ENCODE measurements at places on chromosomes 13 and 19. TPM values are rescaled to one million over a fixed set of nuclear protein-coding genes. Genes with fewer than 3 reads are reported as not detected.
A peak's percentile ranks its signal among the peaks of the same experiment; 100 is the strongest.

COL5A3 gene
- total RNA-seq: 1.3 TPM

WDR62 gene
- 0.34 TPM for total RNA-seq

SIGLEC6 gene
- total RNA-seq: 0.67 TPM

ZIC5 gene
- total RNA-seq: not detected

ZSCAN4 gene
- not detected for total RNA-seq

CLEC4G gene
- total RNA-seq: not detected

GRCh38 chr19:4556597-4557127, 2.8 kb downstream of the SEMA6B start:
- H3K4me3 ChIP-seq: no peak overlapping the region
- no peaks in the 10 kb centered on the region for H3K4me1 ChIP-seq
- no peaks in the 10 kb centered on the region for H3K36me3 ChIP-seq
- H3K27me3 ChIP-seq: no peaks in the 10 kb centered on the region

- no peaks in the 10 kb centered on the region for H3K27me3 ChIP-seq
- no peak overlapping the region for H3K27ac ChIP-seq
- H3K4me1 ChIP-seq: no peaks in the 10 kb centered on the region
- no peaks in the 10 kb centered on the region for H3K36me3 ChIP-seq
- H3K4me3 ChIP-seq: no peak overlapping the region
Measured at GRCh38 chr13:85816413-85816812, 17.2 kb upstream of the SLITRK6 start.

- no peaks in the 10 kb centered on the region for H3K36me3 ChIP-seq
- no peak for DNase-seq
- no peak overlapping the region for H3K4me3 ChIP-seq
- H3K27ac ChIP-seq: no peak overlapping the region
- peaks cover 6% of the 10 kb centered on the region for H3K27me3 ChIP-seq
- H3K4me1 ChIP-seq: no peaks in the 10 kb centered on the region
Measured at GRCh38 chr13:35814605-35815011, 316.6 kb downstream of the DCLK1 start.

GRCh38 chr19:4715529-4716221, 8.0 kb downstream of the DPP9 start:
- peaks cover 28% of the 10 kb centered on the region for H3K36me3 ChIP-seq
- DNase-seq: peak; percentile 56
- peak overlapping the region; percentile 46 for H3K27ac ChIP-seq

DNA sequence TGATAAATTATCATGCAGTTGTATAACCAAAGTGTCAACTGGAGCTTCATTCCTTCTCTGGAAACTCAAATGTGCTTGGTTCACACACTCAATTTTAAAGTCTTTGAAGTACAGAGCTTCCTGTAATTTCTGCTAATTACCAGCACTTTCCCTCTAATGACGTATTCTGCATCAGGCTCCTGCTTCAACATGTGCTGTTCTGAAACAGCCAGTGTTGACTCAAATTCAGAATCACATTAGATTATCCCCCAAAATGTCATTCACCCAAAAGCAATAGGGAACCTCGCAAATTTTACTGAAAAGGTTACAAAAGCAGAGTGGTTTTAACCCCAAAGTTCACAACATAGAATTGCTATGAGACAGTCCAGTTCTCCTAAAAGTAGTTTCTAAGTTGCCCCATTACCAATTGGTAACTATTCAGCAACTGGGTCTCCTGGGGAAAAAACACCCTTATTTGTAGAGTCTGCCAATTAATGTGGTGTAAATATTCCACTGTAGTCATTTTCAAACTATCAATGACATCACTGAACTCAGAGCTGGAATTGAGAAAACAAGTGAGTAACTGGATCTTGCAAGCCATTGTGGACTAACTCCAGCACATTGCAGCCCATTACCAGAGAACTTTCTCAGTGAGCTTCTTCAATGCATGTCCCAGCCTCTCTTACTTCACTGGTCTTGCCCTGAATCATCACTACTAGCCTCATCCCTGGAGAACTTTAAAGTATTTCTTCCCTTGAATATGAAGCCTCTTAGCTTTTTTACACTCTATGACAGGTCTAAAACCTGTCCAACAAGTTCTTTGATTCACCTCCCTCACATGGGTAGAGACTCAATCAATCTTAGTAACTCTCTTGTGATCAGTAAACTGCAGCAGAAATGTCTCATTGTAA, 955.4 kb downstream of the EFNB2 start:
- H3K4me3 ChIP-seq: no peak overlapping the region
- no peaks in the 10 kb centered on the region for H3K4me1 ChIP-seq
- H3K27me3 ChIP-seq: no peaks in the 10 kb centered on the region
- DNase-seq: no peak
- H3K27ac ChIP-seq: no peak overlapping the region

GRCh38 chr13:25151626-25152195, 20.4 kb downstream of the AMER2 start:
- no peaks in the 10 kb centered on the region for H3K4me1 ChIP-seq
- H3K36me3 ChIP-seq: no peaks in the 10 kb centered on the region
- no peak for DNase-seq
- H3K4me3 ChIP-seq: no peak overlapping the region
- peaks cover 3% of the 10 kb centered on the region for H3K27me3 ChIP-seq

DNA sequence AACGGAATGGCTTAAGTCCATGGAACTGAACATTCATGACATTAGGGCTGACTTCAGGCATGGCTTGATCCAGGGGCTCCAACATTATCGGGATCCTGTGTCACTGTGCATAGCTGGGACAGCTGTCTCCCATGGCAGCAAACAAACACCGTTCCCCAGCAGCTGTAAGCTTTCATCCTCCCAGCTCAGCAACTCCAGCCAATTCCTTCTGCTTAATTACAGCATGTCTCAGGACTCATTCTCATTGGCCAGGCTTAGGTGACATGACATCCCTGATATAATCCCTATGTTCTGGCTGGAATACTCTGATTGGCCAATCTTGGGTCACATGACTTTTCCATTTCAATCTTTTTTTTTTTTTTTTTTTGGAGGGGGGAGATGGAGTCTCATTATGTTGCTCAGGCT, 10.9 kb upstream of the TLE5 start:
- no peak overlapping the region for H3K4me3 ChIP-seq
- H3K4me1 ChIP-seq: no peaks in the 10 kb centered on the region
- no peaks in the 10 kb centered on the region for H3K27me3 ChIP-seq
- no peaks in the 10 kb centered on the region for H3K36me3 ChIP-seq

DNA sequence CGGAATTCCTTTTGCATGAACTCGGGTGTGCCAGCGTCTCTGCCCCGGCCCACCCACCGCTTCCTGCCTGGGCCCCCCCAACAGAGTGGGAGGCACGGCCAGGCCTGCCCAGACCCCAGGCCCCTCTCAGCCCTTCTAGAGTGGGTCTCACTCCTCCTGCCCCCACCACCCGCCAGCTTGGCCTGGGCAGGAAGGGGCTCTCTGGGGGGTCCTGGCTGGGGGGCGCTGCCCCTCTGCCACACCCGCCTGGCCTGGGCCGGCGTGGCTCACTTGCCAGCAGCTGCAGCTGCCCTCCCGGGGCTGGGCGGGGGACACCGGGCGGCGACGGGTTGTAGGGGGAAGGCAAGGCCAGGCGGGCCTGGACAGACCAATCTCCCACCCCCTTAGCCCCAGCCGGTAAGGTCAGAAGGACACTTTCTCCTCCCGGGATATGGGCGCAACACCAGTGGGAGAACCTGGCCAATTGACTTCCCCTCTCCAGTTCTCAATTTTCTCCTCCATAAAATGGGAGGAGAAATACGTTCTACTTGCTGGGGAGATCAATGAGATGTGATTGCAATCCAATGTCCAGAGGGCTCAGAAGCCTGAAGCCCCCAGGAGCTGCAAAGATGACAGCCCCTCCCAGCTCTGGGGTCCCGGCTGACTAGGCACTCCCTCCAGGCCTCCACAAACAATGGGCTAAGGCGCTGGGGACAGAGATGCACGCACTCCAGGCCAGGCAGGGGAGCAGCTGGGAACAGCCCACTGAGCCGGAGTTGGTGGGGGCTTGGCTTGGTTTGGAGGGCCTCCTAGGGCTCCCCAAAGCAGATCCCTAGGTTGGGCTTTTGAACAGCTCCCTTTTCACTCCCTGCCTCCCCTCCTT, 2.4 kb downstream of the CRLF1 start:
- no peak for DNase-seq
- H3K27ac ChIP-seq: no peak overlapping the region
- peaks cover 10% of the 10 kb centered on the region for H3K27me3 ChIP-seq
- no peaks in the 10 kb centered on the region for H3K36me3 ChIP-seq

- no peak overlapping the region for H3K27ac ChIP-seq
- no peaks in the 10 kb centered on the region for H3K4me1 ChIP-seq
- no peak for DNase-seq
- no peaks in the 10 kb centered on the region for H3K36me3 ChIP-seq
- H3K27me3 ChIP-seq: no peaks in the 10 kb centered on the region
- no peak overlapping the region for H3K4me3 ChIP-seq
Measured at GRCh38 chr13:35387682-35388250, 88.7 kb downstream of the MAB21L1 start.

- H3K4me1 ChIP-seq: no peaks in the 10 kb centered on the region
- H3K27me3 ChIP-seq: no peaks in the 10 kb centered on the region
- DNase-seq: no peak
- H3K4me3 ChIP-seq: no peak overlapping the region
- H3K36me3 ChIP-seq: no peaks in the 10 kb centered on the region
Measured at GRCh38 chr13:60924856-60925255, 490.8 kb downstream of the PCDH20 start.

GRCh38 chr19:31351056-31351854, 2.0 kb upstream of the TSHZ3 start:
- DNase-seq: peak; percentile 22
- no peaks in the 10 kb centered on the region for H3K4me1 ChIP-seq
- no peaks in the 10 kb centered on the region for H3K27me3 ChIP-seq
- H3K4me3 ChIP-seq: peak overlapping the region; percentile 83
- no peaks in the 10 kb centered on the region for H3K36me3 ChIP-seq
